Pancreas (tissue), 10 donors: ENCODE measurements at places on chromosomes 3 and 15. TPM values are rescaled to one million over a fixed set of nuclear protein-coding genes. Genes with fewer than 3 reads are reported as not detected.
A peak's percentile ranks its signal among the peaks of the same experiment; 100 is the strongest.

DNA sequence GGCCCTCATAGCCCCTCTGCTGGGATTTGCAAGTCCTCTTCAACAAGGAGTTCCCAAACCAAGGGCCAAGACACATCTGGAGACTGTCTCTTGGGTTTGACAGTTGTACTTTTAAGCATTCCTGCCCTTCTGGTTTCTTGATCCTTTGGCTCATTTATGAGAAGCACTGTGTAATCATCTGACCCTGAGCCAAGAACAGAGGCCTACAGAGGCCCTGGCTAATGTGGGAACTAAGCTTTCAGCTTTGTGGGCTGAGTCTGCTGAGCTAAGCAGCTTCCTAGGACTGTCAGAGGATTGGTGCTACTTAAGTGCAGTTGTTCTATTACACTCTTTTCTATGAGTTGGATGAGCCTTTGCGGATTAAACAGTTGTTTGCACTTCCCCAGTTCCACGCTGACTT, 178.3 kb downstream of the KBTBD8 start:
- H3K4me3 ChIP-seq, result no peak overlapping the region
- H3K27me3 ChIP-seq, result no peaks in the 10 kb centered on the region
- no peak for DNase-seq
- H3K27ac ChIP-seq, result no peak overlapping the region

DNA sequence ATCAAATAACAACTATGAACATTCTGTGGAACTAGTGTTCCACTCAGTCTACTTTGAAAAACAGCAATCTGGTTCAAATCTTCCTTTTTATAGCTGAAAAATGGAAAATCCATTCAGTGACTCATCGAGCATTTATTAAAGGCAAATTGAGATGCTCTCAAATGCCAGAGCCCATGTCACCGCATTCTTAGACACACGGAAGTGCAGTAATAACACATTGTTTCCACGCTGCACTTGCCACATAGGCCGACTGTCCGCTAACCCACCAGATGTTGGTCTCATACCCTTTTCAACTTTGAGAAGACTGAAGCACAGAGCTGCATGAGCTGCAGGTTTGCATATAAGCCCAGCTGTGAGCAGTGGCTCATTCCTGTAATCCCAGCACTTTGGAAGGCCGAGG, 95.9 kb downstream of the TMEM266 start:
- no peak overlapping the region for H3K27ac ChIP-seq
- DNase-seq, result no peak
- H3K4me3 ChIP-seq, result no peak overlapping the region

PCNP gene
- total RNA-seq, result 71.0 TPM

DNA sequence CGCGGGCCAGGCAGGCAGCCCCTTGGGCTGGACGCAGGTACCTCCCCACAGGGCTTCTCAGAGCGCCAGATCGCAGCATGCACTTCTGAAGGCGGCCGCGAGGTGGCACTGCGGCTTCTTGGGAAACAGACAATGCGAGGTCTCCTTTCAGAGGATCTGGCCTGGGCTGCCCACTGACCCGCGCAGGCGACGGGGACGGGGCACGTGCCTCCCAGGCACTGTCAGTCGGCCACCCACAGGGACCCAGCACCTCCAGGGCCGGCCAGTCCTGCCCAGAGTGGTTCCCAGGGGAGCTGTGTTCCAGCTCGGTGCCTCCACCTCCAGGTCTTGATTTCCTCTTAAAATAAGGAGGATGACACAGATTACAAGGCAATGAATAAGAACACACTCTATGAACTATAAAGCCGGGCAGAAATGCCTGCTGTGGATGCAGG, 24.4 kb upstream of the TXNRD3 start:
- H3K36me3 ChIP-seq, result no peaks in the 10 kb centered on the region
- H3K27me3 ChIP-seq, result no peaks in the 10 kb centered on the region
- no peak overlapping the region for H3K4me3 ChIP-seq
- peak; percentile 86 for DNase-seq

GADL1 gene
- total RNA-seq, result not detected

RNU5B-1 gene
- 21.8 TPM for total RNA-seq

DNA sequence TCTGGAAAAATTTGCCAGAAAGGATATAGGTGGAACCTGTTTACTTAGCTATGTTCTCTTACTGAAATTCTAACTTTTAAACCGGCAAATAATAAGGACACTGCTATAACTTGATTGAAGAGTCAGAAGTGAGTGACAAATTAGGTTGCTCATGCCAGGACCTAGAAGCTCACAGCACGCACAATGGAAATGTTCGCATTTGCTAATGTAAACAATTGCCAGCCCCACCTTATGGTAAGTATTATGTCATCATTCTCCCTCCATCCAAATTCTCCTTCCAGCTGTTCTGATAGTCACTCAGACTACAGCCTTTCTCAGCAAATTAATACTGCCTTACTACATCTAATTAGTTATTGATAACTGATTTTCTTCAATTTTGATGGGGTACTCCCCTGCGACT, 4.8 kb upstream of the STXBP5L start:
- no peak for DNase-seq
- H3K4me1 ChIP-seq, result no peaks in the 10 kb centered on the region
- H3K27me3 ChIP-seq, result no peaks in the 10 kb centered on the region
- H3K4me3 ChIP-seq, result no peak overlapping the region
- no peaks in the 10 kb centered on the region for H3K36me3 ChIP-seq

- H3K4me1 ChIP-seq, result no peaks in the 10 kb centered on the region
- no peak for DNase-seq
- H3K27me3 ChIP-seq, result no peaks in the 10 kb centered on the region
- H3K27ac ChIP-seq, result no peak overlapping the region
- no peaks in the 10 kb centered on the region for H3K36me3 ChIP-seq
Measured at GRCh38 chr3:41997702-41998550, 36.0 kb upstream of the ULK4 start.

HRG gene
- not detected for total RNA-seq

GRCh38 chr15:83904107-83905040, 250.5 kb downstream of the ADAMTSL3 start:
- no peaks in the 10 kb centered on the region for H3K27me3 ChIP-seq
- H3K36me3 ChIP-seq, result no peaks in the 10 kb centered on the region
- H3K4me3 ChIP-seq, result no peak overlapping the region
- no peak for DNase-seq

MKRN3 gene
- 2.1 TPM for total RNA-seq

DNA sequence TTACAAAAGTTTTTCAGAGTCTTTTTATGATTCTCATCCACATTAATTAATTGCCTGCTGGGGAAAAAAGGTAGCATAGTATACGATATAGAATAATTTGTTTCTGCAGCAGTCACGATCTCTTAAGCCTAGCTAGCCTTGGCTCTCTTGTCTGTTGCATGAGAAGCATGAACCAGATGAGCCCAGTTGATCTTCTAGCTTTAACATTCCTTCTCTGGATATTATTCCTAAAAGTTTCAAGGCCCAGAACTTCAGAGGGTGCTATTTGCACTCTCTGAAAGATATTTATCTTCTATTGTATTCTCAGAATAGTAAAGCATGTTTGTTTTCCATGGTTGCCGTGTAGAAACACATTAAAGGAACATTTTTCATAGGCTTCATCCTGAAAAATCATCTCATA, 69.3 kb downstream of the BTLA start:
- no peak for DNase-seq
- H3K4me1 ChIP-seq, result no peaks in the 10 kb centered on the region
- H3K27me3 ChIP-seq, result no peaks in the 10 kb centered on the region

GRCh38 chr3:44414517-44415090, 62.9 kb downstream of the ZNF445 start:
- no peak overlapping the region for H3K4me3 ChIP-seq
- no peak overlapping the region for H3K27ac ChIP-seq
- DNase-seq, result no peak
- no peaks in the 10 kb centered on the region for H3K4me1 ChIP-seq

CCK gene
- total RNA-seq, result not detected

GRCh38 chr15:100757661-100758060, 122.0 kb upstream of the ALDH1A3 start:
- H3K27ac ChIP-seq, result no peak overlapping the region
- DNase-seq, result no peak
- no peaks in the 10 kb centered on the region for H3K36me3 ChIP-seq
- no peaks in the 10 kb centered on the region for H3K4me1 ChIP-seq
- H3K27me3 ChIP-seq, result no peaks in the 10 kb centered on the region

- H3K27me3 ChIP-seq, result no peaks in the 10 kb centered on the region
- DNase-seq, result no peak
- H3K4me1 ChIP-seq, result peaks cover 13% of the 10 kb centered on the region
- no peak overlapping the region for H3K27ac ChIP-seq
- H3K36me3 ChIP-seq, result no peaks in the 10 kb centered on the region
Measured at GRCh38 chr15:101496198-101496986, 6.9 kb upstream of the PCSK6 start.

ALPK3 gene
- 14.4 TPM for total RNA-seq

LYSMD2 gene
- 5.9 TPM for total RNA-seq

DNA sequence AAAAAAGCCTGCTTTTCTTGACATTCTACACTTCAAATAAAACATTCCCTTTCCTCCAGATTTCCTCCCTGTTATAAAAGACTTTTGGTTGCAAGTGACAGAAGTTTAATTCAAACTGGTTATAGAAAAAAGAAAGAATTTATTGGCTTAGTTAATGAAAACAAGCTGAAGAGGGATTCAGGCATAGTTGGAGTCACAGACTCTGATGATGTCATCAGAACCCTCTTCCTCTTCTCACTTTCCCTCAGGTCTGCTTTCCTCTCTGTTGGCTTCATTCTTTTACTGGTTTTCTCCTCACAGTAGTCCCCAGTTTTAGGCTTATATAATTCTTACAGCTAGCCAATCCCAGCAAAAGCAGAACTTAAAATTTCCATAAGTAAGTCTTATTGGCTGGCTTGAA, 32.0 kb upstream of the MBNL1 start:
- no peaks in the 10 kb centered on the region for H3K27me3 ChIP-seq
- no peaks in the 10 kb centered on the region for H3K4me1 ChIP-seq
- no peaks in the 10 kb centered on the region for H3K36me3 ChIP-seq
- DNase-seq, result no peak
- H3K27ac ChIP-seq, result no peak overlapping the region
- no peak overlapping the region for H3K4me3 ChIP-seq

DNA sequence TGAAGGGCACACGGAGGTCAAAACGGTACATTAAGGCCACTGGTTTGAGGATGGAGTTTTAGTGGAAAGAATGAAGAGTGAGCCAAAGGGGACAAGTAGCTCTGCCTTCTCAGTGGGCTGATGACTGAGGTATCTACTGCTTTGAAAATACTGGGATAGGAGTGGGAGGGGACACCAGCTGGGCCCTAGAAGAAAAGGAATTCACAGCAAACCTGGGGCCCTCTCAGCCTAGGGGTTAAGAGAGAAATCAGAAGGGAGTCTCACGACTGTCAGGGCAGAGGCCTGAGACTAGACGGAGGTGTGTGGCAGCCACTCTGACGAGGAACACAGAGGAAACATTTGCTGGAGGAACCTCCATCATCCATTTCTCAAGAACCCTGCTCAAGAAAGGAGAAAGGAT, 75.1 kb downstream of the TNIK start:
- no peaks in the 10 kb centered on the region for H3K36me3 ChIP-seq
- no peaks in the 10 kb centered on the region for H3K4me1 ChIP-seq
- H3K4me3 ChIP-seq, result no peak overlapping the region
- DNase-seq, result no peak
- H3K27ac ChIP-seq, result no peak overlapping the region

- H3K4me3 ChIP-seq, result no peak overlapping the region
- no peaks in the 10 kb centered on the region for H3K27me3 ChIP-seq
- H3K36me3 ChIP-seq, result no peaks in the 10 kb centered on the region
- no peak overlapping the region for H3K27ac ChIP-seq
- H3K4me1 ChIP-seq, result no peaks in the 10 kb centered on the region
Measured at GRCh38 chr3:183515968-183516851, 39.3 kb downstream of the KLHL6 start.

SLC22A14 gene
- total RNA-seq, result 0.12 TPM

DNA sequence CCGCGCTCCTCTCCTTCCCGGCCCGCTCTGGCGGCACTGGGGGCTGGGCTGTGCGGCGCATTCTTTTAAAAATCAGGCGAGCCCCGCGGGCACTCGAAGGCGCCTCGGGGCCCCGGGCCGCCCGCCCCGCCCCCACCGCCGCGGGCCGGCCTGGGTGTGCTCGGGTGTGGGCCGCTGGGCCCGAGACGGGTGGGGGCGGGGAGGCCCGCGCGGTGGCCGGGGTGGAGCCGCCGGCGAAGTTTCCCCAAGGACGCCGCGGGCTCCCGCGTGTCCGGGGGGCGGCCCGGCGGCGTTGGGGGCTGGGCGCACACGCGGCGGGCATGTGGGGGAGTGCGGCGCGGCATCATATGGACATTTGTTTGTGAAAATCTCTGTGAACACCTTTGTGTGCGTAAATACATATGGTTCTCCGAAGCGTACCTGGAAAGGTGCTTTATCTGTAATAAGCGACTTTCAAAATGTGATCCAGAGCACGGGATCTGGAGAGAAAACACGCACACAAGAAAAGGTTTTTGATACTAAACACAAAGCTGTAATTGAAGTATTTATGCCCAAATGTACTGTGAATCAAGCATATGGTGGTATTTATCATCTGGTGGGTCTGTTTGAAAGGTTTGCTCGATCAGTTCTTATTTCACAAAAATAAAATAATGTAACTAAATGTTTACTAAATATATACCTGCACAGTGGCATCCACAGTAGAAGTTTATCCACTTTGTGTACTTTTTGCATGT, 612 bp upstream of the TBL1XR1 start:
- peak overlapping the region; percentile 45 for H3K4me3 ChIP-seq
- no peaks in the 10 kb centered on the region for H3K36me3 ChIP-seq
- DNase-seq, result no peak

PLSCR2 gene
- 0.60 TPM for total RNA-seq

GRCh38 chr3:115186351-115187148, 39.5 kb upstream of the ZBTB20 start:
- H3K27ac ChIP-seq, result no peak overlapping the region
- H3K4me3 ChIP-seq, result no peak overlapping the region
- no peaks in the 10 kb centered on the region for H3K27me3 ChIP-seq
- H3K36me3 ChIP-seq, result no peaks in the 10 kb centered on the region
- no peaks in the 10 kb centered on the region for H3K4me1 ChIP-seq
- DNase-seq, result no peak
